ENCODE measurements at places on chromosomes 12 and 14. TPM values are rescaled to one million over a fixed set of nuclear protein-coding genes. Genes with fewer than 3 reads are reported as not detected.
A peak's percentile ranks its signal among the peaks of the same experiment; 100 is the strongest.

KCNJ8 gene
- 20.4 TPM for total RNA-seq

DNA sequence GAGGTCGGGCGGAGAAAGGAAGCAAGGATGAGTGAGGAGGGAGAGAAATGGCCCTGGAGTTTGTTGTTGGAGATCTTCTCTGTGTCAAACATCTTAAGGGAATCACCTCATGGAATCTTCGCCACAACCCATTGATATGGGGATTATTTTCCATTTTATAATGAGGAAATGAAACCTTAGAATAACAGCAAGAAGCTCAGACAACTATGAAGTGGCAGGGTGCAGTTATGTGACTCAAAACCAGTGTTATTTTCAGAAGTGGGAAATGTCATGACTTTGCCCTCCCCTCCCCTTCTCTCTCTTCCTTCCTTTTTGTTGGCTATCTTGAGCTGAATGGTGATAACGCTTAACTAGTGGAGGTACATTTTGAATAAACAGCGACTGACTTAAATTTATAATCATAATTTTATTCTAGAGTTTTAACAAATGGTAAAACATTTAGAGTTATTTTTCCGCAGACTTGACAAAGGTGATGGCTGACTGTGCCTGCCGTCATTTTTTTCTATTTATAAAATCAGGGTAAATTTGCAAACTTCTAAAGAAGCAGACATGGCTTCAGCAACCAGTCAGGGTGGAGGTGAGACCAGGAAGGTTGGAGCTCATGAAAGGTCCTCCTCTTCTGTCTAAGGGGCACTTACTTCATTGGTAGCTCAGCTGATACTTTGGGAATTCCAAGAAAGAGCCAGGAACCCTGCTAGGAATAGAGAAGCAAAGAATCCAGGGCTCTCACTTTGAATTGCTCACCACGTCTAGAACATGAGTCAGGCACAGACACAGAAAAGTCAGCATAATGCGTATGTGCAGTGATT lies 232.4 kb downstream of the RGS6 start:
- no peak for DNase-seq

ADAM21 gene
- not detected for total RNA-seq

DNA sequence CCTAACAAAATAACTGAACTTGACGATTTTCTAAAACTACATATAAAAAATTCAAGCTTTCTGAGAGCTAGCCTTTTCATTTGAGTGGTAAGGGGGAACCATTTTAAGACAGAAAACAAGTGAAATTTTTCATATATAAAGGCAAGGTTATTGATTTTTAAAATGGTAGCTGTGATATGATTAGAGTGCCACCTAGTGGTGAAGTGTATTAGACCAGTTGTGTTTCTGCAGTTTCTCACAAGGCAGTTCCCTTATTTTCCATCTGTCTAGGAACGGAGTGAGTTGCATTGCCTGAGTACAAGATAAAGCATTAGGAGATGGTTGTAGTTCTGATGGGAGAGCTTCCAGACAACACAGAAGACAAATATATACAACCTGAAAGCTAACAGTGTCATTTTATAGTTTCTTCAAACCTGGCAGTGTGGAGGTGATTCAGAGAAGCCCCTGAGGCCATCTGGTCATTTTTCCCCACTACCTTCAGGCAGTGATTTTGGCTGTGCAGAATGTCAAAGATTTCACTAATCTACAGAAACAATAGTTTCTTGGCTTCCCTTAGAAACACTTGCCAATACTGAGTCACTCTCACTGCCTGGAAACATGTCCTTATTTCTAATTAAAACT lies 180.8 kb downstream of the C12orf50 start:
- no peak for DNase-seq

DNA sequence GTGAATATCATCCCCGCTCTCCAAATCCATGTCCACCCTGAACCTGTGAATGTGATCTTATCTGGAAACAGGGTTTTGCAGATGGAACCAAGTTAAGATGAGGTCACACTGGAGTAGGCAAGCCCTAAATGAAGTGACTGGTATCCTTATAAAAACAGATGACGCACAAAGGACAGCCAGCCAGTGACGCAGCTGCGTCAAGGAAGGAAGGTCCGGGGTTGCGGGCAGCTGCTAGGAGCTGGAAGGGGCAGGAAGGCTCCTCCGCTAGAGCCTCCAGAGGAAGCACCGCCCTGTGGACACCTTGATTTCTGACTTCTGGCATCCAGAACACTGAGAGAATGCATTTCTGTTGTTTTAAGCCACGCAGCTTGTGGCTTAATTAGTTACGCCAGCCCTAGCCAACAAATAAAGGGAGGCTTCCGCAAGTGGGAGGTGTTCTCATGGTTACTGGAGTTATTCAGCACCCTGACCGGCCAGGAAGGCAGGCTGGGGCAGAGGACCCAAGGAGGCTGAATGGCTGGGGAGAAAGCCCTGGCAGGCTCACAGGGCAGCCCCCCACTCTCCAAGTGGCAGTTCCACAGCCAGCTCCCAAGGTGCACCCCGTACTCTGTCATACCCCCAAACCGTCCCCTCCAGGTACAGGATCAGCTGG lies 127.6 kb upstream of the NCOR2 start:
- no peak for DNase-seq

PIWIL1 gene
- 0.79 TPM for total RNA-seq

DNA sequence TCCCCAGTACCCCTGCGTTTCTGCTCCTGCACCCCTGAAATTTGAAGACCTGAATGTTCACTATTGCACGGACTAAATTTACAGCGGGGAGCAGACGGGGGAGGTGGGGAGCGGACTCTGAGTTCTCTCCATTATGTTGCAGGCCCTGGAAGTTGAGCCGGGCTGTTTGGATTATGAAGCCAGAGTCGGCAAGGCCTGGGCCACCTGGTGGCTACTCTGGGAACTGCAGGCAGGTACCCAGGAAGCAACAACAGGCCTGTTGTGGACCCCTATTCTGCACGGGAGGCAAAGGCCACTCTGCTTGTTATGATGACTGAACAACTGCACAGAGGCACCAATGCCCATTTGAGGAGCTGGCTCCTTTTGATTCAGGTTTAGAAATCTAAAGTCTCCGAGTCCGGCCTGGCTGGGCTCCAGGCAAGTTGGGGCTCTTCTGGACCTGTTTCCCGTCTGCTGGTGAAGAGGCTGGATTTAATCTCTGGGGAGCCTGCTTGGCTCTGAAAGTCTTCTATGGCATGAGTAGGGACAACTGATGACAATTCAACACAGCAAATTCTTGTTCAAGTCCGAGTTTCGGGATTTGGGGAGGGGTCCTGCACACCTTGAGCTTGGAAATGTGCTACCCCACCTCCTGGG lies 34.1 kb upstream of the FAM181A start:
- DNase-seq, result peak; percentile 89

DNA sequence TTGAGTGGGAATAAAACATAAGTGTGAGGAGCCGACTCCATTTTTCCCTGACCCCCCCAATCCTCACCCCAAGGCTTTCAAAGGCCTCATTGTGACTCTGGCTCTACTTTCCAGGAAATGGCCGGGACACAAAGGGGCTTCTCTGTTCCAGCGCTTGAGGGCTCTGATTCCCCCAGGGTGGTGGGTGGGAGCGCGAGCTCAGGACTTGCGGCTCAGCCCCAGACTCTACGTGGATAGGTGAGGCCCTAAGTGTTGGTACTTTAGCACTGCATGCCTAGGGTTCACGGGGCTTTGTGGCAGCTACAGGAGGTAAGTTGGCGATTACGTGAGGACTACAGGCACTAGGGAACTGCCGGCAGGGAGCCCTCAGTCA lies 553 bp downstream of the CNPY2 start:
- DNase-seq, result no peak

GRCh38 chr14:91311284-91311662 lies 66.8 kb upstream of the GPR68 start:
- no peak for DNase-seq

DNA sequence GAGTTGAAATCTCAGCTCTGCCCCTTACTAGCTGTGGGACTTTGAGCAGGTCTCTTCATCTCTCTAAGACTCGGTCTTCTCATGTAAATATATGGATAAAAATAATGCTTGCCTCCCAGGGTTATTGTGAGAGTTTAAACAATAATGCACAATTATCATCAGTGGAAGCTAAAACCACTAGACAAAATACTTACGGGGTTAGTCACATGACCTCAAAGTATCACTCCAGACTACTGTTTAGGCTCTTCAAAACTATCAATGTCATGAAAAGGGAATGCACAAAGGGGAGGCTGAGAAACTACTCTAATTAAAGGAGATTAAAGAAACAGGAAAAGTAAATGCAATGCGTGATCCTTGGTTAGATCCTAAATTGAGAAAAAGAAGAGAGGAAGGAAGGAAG lies 24.5 kb upstream of the TSPAN11 start:
- no peak for DNase-seq

RND1 gene
- total RNA-seq, result 4.7 TPM

DNA sequence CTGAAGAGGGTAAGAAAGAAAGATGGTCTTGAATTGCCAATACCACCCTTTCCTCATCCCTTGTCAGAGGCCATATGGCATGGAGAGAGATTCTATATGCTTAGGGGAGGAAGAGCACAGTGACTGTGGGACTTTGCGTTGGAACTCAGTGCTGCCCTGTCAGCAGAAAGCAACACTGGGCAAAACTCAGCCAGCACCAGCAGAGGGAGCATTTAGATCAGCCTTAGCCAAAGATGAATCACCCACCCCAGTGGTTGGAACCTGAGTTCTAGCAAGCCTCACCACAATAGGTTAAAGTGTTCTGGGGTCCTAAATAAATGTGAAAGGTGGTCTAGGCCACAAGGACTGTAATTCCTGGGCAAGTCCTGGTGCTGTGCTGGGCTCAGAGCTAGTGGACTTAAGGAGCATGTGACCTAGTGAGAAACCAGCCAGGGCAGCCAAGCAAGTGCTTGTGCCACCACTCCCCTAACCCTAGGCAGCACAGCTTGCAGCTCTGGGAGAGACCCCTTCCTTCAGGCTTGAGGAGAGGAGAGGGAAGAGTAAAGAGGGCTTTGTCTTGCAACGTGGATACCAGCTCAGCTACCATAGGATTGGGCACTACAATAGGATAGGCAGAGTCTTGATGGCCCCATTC lies 11.4 kb upstream of the BCAT1 start:
- no peak for DNase-seq

DNA sequence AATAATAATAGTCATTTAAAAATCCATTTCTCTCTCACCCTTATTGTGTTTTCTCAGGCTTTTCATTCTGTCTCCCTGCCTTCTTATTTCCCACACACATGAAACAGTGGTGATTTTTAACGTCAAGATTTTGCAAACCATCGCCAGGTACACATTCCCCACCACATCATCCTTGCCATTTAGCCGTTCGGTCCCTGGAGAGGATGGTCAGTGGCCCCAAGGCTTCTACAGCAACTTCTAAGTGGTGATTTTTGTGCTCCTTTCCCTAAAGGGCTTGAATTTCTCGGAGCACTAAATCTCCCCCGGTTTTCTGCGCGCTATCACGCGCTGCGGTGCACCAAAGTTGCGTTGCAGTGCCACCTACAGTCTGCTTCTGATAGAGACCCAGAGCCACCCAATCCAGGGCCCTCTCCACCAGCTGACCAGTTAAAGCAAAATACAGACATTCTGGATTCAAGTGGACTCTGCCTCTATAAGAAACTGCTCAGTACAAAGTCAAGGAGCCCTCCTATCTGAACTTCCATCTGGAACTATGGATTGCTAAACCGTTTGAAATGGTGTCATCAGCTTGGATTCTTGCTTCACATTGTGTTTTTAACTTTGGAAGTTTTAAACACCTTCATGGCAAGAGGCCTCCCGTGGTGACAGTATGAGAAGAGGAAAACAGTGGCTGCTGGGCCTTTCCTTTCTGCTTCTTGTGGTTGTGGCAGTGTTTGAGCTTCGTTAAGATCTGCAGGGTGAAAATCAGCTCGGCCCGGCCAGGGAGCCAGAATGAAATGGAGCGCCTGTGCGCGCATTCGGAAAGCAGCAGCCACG lies 234.0 kb downstream of the SPTSSA start:
- peak; percentile 33 for DNase-seq

CFAP54 gene
- 0.60 TPM for total RNA-seq

DNA sequence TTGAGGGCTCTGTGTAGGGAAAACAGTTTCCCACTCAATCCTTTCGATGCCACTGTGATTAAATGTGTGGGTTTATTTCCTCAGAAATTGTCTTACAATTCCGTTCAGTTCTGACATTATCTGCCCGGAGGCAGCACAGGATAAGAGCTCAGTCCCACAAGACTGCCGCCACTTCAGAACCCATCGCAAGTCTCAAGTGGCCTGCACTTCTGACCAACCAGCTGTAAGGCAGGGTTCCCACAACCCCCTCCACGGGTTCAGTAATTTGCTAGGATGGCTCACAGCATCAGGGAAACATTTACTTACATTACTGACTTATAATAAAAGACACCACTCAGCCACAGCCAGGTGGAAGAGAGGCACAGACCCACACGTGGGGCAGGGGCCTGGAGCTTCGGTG lies 17.2 kb downstream of the BDKRB2 start:
- no peak for DNase-seq

CAND1 gene
- total RNA-seq, result 81.7 TPM

LUM gene
- total RNA-seq, result 557 TPM

OVCH1 gene
- total RNA-seq, result 0.25 TPM

HPD gene
- total RNA-seq, result 1.7 TPM

- no peak for DNase-seq
Measured at GRCh38 chr14:55221968-55222367, 30.6 kb upstream of the DLGAP5 start.

GRCh38 chr12:62635649-62636048 lies 169.0 kb downstream of the MON2 start:
- no peak for DNase-seq

GRCh38 chr14:72619881-72620280 lies 274.0 kb downstream of the DPF3 start:
- DNase-seq, result no peak

- no peak for DNase-seq
Measured at GRCh38 chr12:52699373-52699772, 4.0 kb downstream of the KRT77 start.

DNA sequence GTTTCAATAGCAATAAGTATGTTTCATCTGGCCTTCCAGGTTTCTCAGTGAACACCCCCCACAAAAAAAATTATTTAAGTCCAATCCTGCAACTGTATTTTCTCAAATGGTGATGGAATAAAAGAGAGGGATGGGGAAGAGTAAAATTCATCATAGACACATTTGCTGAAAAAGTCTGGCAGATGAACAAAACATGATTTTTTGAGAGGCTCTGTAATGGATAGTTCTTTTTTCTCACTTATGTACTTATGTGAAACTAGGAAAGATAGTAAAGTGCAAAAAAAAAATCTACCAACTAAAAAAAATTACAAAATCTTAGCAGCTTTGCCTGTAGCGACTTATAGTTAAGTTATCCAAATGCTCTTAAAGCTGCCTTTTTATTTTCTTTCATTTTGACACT lies 412.4 kb downstream of the FOXG1 start:
- no peak for DNase-seq

DNA sequence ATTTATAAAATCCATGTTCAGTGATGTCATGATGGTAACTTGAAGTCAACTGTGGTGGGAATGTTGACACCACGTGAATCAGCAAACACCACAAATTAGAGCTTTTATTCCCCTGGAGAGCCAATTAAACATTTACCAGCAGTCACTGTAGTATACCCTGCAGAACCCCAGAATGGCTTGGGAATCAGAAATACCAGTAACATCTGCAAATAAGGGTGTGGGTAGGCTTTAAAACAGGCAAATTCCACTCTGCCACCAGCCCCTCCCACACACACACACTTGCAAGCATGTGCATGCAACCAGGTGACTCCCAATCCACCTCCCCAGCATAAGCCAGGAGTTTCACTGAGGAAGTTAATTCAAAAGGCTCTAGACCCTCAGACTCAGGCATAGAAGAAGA lies 63.6 kb upstream of the TMEM263 start:
- DNase-seq, result no peak

- no peak for DNase-seq
Measured at GRCh38 chr12:18578191-18578590, 159.6 kb downstream of the PLCZ1 start.

GRCh38 chr12:58138424-58138823 lies 197.1 kb downstream of the ATP23 start:
- no peak for DNase-seq
